ENCODE measurements at places on chromosomes 2 and 18.

DNA sequence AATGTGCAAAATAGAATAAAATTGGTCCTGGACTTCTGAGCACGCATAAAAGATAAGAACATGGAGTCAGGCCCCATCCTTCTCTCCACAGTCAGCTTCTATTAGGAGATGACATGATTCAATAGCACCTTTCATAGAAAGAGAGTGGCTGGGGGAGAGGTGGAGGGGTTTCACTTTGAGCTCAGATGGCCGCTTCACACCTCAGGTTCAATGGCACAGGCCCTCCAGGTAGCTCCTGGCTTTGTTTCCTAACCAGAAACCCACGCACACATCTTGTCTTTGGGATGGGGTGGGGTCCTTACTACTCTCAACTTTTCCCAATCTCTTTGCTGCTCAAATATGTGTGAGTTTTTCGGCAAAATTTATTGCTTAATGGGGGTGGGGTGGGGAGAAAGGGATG is 332.3 kb downstream of the CLIP4 start:
- no peak for DNase-seq

DNA sequence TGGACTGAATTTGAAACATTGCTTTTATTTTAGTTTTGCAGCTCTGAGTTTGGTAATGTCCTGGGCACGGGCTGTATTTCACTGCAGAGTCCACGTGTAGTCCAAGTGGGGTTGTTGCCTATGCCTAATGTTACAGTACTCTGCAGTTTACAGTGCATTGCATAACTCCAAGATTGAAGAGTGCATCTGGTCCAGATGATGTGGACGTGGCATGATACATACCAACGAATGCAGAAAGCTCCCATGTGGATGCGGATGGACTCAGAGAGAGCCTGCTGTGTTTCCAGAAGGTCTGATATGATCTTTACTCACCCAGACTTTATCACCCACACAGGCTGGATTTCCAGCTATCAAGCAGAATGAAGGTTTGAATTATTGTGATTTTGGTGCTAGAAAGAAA is 44.4 kb upstream of the CCDC68 start:
- DNase-seq = no peak

- DNase-seq = peak; percentile 82
Measured at GRCh38 chr2:46748735-46749531, 166.7 kb downstream of the MCFD2 start.

GRCh38 chr2:139369423-139370409 is 589.5 kb upstream of the NXPH2 start:
- DNase-seq = no peak

DNA sequence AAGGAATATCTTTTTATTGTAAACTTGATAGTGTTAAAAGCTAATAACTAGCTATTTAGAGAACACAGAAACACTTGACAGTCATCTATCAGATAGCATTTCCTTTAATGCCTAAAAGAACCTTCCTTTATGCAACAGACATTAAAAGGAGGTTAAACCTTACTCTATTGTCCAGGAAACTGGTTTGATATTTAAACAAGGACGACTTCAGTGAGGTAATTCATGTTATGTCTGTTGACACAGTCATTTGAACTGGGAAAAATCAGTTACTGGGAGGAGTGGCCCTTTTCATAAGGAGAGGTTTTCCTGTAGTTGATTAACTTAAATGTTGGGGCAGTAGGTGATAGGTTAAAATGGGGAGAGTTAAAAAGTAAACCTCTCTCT is 6.7 kb downstream of the TGIF1 start:
- no peak for DNase-seq

DNA sequence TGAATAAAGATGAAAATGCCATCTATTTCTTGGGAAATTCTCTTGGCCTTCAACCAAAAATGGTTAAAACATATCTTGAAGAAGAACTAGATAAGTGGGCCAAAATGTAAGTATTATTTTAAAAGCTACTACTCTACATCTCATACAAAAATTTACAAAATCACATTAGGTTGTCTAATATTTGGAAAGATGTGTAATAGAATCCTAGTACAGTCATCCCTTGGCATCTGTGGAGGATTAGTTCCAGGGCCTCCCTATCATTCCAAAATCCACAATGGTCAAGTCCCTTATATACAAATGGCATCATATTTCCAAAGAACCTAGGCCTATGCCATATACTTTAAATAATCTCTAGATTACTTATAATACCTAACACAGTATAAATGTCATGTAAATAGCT is 41.2 kb downstream of the KYNU start:
- peak; percentile 9 for DNase-seq

DNA sequence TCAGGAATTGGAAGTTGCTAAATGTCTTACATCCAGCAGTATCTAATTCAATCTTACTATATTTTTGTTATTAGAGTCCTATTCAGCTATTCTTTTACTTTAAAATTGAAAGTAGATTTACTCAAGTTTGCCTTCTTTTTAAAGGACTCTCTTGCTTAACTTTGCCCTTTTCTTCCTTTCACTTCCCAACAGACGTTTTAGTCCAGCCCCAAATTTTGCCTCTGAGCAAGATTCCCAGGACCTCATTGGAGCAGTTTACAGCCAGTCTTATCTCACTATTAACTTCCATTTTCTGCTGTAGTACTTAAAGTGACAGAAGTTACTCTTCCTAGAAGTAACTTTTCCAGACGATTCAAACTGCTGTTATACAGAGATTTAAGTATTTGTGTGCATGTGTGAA is 1.7 kb upstream of the PRKD3 start:
- DNase-seq = peak; percentile 67

DNA sequence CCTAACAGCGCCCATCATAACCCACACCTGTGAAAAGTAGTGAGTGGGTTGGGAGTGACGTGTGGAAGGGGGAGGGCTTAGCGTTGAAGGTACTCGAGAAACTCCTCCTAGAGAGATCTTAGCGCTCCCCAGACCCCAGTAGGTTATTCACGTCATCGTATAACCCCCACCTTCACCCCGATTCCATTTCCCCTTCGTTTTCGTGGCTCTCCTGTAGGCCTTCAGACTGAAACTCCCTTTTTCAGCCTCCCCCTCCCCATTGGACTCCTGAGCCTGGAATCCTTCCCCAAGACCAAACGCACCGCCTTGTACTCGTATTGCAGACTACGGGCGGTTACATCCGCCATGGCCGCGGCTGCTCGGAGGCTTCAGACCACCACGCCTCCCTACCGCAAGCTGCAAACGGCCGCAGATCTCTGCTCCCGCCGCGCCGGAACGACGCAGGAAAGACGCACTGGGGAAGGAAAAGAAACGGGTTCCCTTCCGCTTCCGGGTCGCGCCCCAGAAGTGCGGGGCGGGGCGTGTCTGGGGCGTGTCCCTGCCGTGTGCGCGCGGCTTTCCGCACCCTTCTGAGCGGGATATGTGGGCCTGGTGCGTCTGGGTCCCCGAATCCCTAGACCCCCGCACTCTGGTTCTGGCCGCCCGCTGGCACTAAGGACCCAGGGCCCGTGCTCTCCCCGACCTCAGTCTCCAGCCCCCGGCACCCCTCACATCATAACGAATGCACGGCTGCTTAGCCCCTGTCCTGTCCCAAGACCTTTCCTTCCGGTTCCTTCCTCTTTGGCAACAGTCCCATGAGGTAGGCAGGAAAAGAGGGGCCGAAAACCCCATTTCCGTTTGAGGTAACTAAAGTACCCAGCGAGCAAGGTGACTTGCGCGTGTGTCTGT is at the start of gene SNRNP200:
Gene SNRNP200, minus strand, starts transcription at position 456 of the 888 bp plus-strand sequence. Its CDS starts 109 bp downstream, at position 347.
- DNase-seq = peak; percentile 62

- no peak for DNase-seq
Measured at GRCh38 chr2:33284287-33284686, 192.2 kb upstream of the RASGRP3 start.

DNA sequence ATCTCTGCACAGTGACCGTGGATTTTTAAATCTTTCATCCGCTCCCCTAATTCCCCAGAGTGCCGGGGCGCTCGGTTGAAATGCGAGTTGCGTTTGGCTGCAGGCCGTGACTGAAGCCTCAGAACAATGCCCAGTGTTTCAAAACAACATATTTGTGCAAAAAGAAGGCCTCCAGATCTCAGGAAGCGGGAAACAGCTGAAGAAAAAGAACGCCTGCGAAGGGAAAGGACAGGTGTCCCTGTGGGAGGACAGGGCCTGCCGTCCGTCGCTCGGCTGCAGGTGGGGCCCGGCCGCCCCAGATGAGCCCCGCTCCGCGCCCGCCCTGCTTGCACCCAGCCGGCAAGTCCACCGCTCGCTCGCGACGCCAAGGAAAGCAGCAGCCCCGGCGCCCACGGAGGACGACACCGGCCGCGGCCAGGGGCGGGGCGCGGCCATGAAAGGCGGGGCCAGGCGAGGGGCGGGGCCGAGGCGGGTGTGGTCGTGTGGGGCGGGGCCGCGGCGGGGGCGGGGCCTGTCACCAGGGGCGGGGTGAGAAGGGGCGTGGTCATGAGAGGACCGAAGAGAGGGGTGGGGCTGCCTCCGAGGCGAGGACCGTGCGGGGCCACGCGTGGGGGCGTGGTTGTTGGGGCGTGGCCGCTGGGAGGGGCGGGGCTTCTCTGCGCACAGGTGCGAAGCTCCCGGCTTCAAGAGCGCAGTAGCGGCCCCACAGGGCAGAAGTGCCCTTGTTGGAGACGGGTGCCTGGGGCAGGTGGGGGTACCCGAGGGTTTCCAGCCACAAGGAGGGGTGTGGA is 17.6 kb upstream of the BOK start:
- no peak for DNase-seq

DNA sequence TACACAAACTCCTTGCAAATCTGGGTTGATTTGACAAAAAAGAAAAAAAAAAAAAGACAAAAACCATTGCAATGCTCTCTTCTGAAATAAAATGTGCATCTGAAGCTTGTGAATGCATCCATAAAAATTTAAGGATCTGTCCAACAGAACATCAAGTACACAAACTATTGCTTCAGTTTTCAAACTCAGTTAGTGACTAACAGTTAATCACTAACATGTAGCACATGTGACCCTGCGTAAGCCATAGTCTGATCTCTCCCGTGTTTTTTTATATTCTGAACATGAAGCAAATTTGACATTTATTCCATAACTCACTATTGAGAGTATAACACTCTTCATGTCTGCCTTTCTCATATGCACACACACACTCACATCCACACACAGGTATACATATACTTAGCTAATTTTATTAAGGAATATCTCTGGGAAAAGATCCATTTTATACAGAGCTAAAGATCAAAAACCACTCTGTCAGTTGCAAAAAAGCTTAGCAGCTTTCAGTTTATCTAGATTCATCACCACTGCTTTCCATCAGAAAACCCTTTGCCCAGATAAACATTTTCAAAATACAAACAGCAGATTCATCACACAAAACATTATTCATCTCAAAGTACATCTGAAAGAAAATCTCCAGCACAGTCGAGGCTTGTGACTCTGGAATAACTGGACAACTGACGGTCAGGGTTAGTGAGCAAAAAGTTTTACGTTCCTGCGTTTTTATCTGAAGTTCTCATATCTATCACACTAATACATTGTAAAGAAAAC is 1000.4 kb upstream of the ACVR2A start:
- no peak for DNase-seq

DNA sequence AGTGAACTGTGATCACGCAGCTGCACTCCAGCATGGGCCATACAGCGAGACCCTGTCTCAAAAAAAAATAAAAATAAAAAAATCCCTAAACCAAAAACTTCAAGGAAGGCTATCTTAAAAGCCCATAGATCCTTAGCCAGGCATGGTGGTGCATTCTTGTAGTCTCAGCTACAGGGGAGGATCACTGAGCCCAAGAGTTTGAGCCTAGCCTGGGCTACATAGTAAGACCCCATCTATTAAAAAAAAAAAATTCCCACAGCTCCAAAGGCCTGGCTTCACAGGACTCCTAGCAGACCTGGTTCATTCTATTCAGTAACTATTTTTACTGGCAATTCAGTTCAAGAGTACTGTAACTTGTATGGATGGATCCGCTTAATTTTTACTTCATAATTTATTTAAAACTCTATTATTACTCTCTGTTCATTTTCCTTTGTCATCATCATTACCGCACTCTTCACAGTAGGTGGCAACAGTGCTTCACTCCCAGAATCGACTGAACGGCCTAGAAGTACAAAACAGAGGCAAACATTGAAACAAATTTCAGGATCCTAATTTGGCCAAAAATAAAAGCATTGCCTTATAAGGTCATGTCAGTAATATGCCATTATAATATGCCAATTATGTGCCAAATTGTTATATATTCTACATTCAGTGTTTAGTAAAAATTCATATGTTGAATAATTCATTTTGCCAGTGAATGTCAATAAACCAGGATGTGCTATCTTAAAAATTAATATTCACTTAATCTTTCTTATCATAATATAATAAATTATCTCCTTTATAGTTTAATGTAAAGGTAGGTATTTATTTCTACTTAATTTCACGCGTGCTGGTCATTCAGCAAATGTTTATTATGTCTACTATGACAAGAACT is 14.3 kb upstream of the STAM2 start:
- peak; percentile 41 for DNase-seq

DNA sequence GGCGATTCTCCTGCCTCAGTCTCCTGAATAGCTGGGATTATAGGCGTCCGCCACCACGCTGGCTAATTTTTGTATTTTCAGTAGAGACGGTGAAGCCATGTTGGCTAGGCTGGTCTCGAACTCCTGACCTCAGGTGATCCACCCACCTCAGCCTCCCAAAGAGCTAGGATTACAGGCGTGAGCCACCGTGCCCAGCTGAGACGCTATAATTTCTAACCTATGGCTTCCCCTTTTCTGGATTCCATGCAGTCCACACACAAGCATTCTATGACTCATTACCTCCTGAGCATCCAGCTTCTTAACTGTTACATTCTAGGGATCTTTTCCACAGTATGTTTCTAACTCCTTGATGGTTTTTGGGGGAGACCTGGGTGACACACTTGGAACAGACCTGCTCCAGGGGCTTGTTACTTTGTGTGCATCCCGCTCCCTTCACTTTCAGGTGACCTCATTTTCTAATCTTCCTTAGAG is 11.8 kb upstream of the KCMF1 start:
- DNase-seq = peak; percentile 89

DNA sequence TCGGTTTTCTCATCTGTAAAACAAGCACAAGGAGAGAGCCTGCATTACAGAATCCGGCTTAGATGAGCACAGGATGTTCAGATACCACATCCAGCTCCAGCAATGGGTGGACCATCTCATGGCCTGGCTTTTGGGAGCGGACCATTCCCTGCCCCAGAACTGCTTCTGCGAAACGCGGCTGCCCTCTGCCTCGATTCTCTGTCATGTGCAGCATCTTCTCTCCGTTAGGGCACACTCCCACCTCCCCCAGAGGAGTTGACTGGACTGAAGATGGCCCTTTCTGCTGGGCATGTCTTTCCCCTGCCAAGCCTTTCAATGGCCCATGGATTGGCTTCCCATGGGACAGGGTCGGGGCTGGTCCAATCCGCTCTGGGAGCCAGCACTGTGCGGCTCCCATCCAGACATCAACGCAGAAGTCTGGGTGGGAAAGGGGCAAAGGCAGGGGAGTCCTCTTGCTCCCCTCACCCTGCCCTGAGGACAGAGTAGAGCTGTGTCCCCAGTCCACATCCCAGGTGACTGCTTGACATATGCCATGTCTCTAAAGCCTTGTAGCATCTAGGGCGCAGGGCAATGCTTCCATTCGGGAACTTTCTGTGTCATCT is 14.3 kb upstream of the FAHD2A start:
- no peak for DNase-seq

DNA sequence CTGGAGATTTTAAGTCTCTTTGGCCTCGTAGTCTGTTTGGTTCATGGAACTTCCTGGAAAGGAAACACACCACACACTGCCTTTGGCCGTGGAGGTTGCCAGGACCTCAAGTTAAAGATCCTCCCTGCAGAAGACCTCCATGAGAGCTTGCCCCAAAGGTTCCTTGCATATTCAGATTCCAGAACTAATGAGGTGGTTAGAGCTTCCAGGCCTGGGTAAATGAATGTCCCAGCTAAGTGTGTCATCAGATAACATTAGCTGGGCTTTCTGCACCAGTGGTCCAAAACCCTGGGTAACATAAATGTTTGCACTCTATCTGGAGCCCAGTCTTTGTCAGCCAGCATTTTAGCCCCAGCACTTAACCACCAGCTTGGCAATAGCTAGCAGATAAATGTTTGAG is 122.1 kb upstream of the EML6 start:
- DNase-seq = peak; percentile 88

All from astrocyte (in vitro differentiated cells and primary cell).